Stimulated activated naive CD8-positive, alpha-beta T cell treated with anti-CD3 and anti-CD28 coated beads, Interleukin-15, amount 100 ng/mL, for 72 hours (primary cell): ENCODE measurements at places on chromosomes 11 and 22.

DNA sequence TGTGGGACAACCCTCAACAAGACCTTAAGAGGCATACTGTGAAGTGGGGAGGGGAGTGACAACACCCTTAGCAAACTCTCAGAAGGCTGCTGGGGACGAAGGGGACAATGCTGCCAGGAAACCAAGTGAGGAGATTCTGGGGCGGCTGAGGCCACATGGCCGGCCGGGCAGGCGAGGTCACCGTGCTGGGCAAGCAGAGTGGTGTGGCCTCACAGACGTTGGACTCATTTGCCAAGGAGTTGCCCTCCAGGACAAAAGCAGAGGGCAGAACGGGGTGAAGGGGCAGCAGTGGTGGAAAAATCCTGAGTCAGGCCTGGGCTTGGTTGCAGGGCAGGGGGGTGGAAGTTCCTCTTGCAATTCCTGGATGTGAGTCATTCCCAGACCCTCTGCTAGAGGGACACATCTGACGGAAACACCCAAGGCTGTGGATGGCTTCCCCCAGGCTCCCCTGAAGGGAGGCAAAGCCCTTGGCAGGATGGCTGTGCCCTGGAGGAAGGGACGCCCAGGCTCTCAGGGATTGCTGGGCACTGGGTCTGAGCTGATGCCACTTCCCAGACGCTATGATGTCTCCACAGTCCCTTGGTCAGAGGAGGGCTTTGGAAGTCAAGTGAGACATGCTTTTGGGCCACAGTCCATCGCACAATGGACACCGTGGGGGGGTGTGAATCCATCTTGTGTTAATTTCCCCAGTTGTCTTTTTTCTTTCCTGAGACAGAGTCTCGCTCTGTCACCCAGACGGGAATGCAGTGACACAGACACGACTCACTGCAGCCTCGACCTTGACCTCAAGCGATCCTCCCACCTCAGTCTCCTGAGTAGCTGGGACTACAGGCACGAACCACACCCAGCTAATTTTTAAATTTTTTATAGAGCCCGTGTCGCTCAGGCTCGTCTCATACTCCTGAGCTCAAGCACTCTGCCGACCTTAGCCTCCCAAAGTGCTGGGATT is 16.2 kb upstream of the SHANK3 start:
- no peak for DNase-seq

DNA sequence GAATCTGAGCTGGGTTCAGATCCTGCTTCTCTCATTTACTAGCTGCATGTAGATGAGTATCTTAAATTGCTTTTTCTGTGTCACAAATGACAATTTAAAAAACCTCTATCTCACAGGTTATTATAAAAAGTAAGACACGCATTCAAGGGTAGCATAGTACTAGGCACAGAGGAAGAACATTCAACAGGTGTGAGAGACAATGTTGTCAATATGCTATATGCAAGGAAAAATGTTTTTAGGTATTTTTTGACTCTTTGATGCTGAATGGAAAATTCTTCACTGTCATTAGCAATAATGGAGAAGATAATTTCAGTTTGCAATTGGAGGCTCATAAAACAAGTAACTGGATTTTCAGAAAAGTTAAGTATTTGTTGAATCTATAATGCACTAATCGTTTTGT is 81.6 kb downstream of the PIWIL4 start:
- no peak for DNase-seq

GRCh38 chr11:85844439-85845123 is 10.6 kb upstream of the CCDC83 start:
- no peak for DNase-seq

GRCh38 chr11:33912405-33913361 is 20.8 kb upstream of the LMO2 start:
- no peak for DNase-seq

GRCh38 chr11:44266056-44266780 is 43.7 kb downstream of the ALX4 start:
- DNase-seq, result no peak

DNA sequence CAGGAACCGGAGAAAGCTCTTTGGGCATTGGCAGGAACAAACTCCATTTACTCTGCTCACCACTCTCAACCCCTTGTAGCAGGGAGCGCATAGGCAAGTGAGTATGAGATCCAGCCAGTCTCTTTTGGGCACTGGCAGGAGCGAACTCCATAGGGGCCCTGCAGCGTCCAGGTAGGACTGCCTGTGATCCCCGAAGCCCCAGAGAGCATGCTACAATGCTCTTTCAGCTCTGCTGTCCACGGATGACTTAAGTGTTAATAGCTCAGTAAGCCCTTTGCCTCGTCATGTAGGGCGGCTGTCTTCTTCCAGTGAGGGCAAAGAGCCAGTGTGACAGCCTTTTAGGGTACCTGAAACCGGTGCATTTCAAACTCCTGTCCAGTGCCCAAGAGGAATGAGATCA is 1525.6 kb upstream of the RAG2 start:
- DNase-seq, result no peak

- DNase-seq, result no peak
Observed at GRCh38 chr11:72010529-72011233, 12.0 kb downstream of the IL18BP start.

- DNase-seq, result no peak
Observed at GRCh38 chr22:48092866-48093265, 1330.4 kb downstream of the TBC1D22A start.

- no peak for DNase-seq
Observed at GRCh38 chr11:85822814-85823213, 11.9 kb upstream of the SYTL2 start.
